ENCODE measurements at places on chromosomes 13 and 19. TPM values are rescaled to one million over a fixed set of nuclear protein-coding genes. Genes with fewer than 3 reads are reported as not detected.
A peak's percentile ranks its signal among the peaks of the same experiment; 100 is the strongest.

Gene GNG8
- not detected for polyA plus RNA-seq

Gene ZNF579
- polyA plus RNA-seq = 0.60 TPM

Gene RINL
- 22.1 TPM for polyA plus RNA-seq

Gene TEX26
- polyA plus RNA-seq = not detected

Gene ATP1A3
- 0.34 TPM for polyA plus RNA-seq

Gene ZNF726
- polyA plus RNA-seq = 2.4 TPM

Gene ATP4A
- polyA plus RNA-seq = not detected

Gene ONECUT3
- not detected for polyA plus RNA-seq

Gene PCP2
- polyA plus RNA-seq = not detected

DNA sequence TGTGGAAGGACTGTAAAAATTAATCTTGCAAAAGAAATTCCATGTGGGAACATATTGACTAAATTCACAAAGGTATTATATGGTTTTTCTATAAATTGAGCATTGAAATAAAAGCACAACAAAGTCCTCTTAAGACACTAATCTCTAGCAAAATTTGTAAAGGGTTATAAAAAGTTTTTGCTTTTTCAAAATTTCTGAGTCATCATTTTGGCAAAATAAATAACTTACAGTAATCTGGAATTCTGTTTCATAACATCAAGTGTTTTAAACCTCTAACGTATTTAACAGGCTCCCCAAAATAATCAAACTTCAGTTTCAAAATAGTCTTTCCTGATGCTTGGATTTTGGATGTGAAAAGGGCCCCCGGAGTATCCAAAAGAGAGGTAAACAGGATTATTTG, 26.0 kb downstream of the MED4 start:
- no peak overlapping the region for H3K27ac ChIP-seq
- no peaks in the 10 kb centered on the region for H3K27me3 ChIP-seq
- no peak overlapping the region for H3K4me3 ChIP-seq

DNA sequence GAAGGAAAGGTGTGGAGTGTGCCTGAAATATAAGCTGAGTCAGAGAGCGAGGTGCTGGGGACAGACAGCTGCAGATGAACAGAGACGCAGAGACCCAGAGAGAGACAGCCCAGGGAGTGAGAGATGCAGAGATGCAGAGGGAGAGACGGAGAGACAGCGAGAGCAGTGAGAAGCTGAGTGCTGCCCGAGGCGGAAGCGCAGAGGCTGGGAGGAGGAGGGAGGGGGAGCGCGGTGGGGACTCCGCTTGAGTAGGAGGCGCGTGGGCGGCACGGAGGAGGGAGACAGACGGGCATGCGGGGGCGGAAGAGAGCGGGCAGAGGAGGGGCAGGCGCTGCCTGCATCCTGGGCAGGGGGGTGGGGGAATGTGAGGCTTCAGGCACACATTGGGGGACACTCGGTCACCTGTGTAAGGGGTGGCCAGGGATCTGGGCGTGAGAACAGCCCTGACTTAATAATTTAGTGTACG, 25.7 kb downstream of the SLC8A2 start:
- peak overlapping the region; percentile 86 for H3K27ac ChIP-seq
- peaks cover 37% of the 10 kb centered on the region for H3K4me1 ChIP-seq
- peak; percentile 48 for DNase-seq
- H3K36me3 ChIP-seq = no peaks in the 10 kb centered on the region
- H3K4me3 ChIP-seq = peak overlapping the region; percentile 81
- peaks cover 93% of the 10 kb centered on the region for H3K27me3 ChIP-seq

GRCh38 chr13:35891507-35892441, 239.4 kb downstream of the DCLK1 start:
- no peak overlapping the region for H3K4me3 ChIP-seq
- H3K27me3 ChIP-seq = no peaks in the 10 kb centered on the region
- no peak overlapping the region for H3K27ac ChIP-seq
- no peaks in the 10 kb centered on the region for H3K4me1 ChIP-seq

DNA sequence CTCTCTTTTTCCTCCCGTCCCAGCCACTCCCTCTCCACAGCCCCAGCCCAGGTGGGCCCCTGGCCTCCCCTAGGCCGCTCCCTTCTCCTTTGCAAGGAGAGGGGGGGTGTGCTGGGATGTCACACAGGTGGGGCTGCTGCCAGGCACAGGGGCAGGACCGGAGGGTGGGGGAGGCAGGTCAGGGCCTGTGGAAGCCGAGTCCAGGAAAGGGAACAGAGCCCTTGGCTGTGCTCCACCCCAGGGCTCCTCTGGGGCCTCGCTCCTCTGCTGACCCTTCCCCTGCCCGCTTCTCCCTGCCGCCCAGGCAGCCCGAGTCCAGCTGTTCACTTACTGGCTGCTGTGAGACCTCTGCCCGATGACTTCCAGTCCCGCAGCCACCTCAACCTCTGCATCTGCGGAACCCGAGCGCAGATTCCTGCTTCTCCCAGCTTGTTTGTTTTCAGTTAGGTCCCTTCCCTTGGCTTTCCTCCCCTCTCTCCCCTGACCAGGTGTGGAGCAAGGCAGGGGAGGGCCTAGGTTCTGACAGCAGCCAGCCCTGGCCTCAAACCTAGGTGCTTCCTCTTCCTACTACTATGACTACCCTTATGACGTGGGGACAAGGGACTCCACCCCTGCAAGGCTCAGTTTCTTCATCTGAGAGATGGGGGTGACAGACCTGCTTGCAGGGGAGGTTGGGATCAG, 850 bp upstream of the KLK11 start:
- peaks cover 74% of the 10 kb centered on the region for H3K27me3 ChIP-seq
- H3K4me1 ChIP-seq = peaks cover 4% of the 10 kb centered on the region
- H3K4me3 ChIP-seq = no peak overlapping the region
- no peak for DNase-seq
- H3K36me3 ChIP-seq = peaks cover 22% of the 10 kb centered on the region
- H3K27ac ChIP-seq = no peak overlapping the region

DNA sequence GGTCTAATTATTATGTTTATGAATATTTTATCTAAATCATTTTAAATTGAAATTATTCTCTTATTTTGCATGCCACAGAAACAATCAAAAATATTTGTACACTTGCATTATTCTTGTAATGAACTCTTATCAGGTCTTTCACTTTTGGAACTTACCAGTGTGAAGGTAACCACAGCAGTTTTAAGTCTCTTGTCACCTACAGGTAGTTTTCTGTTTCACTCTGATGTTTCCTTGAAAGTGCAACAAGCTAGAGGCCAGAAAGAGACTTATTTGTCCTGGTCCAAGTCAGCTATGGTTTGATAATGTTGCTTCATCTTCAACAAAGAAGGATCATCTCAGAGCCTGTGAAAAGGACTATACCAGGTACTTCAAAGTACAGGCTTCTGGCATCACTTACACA, 133.4 kb upstream of the NBEA start:
- no peaks in the 10 kb centered on the region for H3K4me1 ChIP-seq
- peaks cover 12% of the 10 kb centered on the region for H3K36me3 ChIP-seq
- no peak overlapping the region for H3K4me3 ChIP-seq
- DNase-seq = no peak
- H3K27ac ChIP-seq = no peak overlapping the region
- no peaks in the 10 kb centered on the region for H3K27me3 ChIP-seq

GRCh38 chr13:114148521-114148855, 16.1 kb upstream of the RASA3 start:
- DNase-seq = peak; percentile 78
- H3K36me3 ChIP-seq = peaks cover 4% of the 10 kb centered on the region
- H3K27ac ChIP-seq = peak overlapping the region; percentile 94
- H3K27me3 ChIP-seq = peaks cover 4% of the 10 kb centered on the region

- DNase-seq = no peak
- no peaks in the 10 kb centered on the region for H3K36me3 ChIP-seq
- H3K4me1 ChIP-seq = no peaks in the 10 kb centered on the region
- peaks cover 10% of the 10 kb centered on the region for H3K27me3 ChIP-seq
- no peak overlapping the region for H3K4me3 ChIP-seq
These were observed 124.7 kb downstream of the RBM26 start for GRCh38 chr13:79281339-79281747.

DNA sequence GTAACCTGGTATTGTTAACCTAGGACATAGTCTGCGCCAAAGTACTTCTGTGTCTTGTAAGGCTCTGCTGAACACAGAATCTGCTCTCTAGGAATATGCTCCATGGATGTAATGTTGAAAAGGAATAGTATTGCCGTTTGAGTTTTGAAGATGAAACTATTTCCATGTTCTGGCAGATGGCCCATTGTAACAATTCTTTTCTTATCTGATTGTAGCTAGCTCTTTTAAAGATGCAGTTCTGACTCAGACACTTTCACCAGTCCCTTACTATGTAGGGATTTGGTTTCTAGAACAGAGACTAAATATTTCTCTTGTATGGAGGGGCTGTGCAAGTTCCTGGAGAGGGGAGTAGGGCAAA, 185.6 kb downstream of the MTUS2 start:
- H3K4me3 ChIP-seq = no peak overlapping the region
- peaks cover 47% of the 10 kb centered on the region for H3K27me3 ChIP-seq
- no peaks in the 10 kb centered on the region for H3K4me1 ChIP-seq
- no peaks in the 10 kb centered on the region for H3K36me3 ChIP-seq

DNA sequence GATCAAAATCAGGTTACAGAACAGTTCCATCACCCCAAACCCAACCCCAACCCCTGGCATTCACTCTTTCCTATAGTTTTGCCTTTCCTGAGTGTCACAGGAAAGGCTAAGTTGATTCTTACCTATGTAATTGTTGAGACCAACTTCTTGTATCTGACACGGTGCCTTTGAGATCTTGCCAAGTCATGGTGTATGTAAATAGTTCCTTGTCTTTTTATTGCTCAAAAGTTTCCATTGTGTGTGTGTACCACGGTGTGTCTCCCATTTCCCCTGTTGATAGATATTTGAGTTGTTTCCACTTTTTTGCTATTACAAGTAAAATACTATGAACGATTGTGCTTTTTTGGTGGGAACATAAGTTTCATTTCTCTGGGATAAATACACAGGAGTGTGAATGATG, 3.3 kb upstream of the IGFL2 start:
- no peaks in the 10 kb centered on the region for H3K36me3 ChIP-seq
- no peaks in the 10 kb centered on the region for H3K4me1 ChIP-seq
- no peak overlapping the region for H3K27ac ChIP-seq
- no peak for DNase-seq
- peaks cover 23% of the 10 kb centered on the region for H3K27me3 ChIP-seq

DNA sequence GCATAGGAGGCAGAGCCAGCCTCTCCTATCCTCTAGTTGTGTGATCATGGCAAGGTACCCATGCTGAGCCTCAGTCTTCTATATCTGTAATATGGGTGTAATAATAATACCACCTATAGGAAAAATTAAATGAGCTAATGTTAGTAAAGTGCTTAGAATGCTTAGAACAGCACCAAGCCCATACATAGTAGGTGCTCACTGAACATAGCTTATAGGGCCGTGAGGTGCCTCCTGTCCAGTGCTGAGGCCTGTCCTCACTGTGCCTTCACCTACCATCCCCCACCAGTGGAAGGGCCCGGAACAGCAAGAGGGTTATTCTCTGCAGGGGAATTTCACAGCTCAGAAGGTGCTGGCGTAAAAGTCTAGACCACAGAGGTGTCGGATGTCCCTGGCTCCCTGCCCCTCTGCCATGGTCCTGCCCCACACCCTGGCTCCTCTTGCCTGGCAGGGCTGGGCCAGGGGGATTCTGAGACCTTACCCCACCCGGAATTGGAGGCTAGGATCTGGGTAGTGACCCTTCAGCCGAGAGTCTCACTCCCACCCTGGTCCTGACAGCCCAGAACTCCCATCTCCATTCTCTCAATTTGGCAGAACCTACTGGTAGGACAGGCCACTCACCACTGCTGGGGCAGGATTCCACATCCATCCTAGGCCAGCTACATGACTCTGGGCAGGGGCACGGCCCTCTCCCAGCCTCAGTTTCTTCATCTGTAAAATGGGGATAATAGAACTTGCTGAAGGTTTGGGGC, 2.2 kb upstream of the SCN1B start:
- peaks cover 14% of the 10 kb centered on the region for H3K27me3 ChIP-seq
- H3K36me3 ChIP-seq = peaks cover 5% of the 10 kb centered on the region
- H3K27ac ChIP-seq = no peak overlapping the region
- no peak for DNase-seq
- no peak overlapping the region for H3K4me3 ChIP-seq
- H3K4me1 ChIP-seq = peaks cover 12% of the 10 kb centered on the region

GRCh38 chr13:74131227-74131626, 3.0 kb downstream of the KLF12 start:
- H3K4me1 ChIP-seq = peaks cover 44% of the 10 kb centered on the region
- no peak overlapping the region for H3K4me3 ChIP-seq
- no peak for DNase-seq

GRCh38 chr13:69857183-69857821, 250.3 kb upstream of the ATXN8OS start:
- H3K27ac ChIP-seq = no peak overlapping the region
- no peaks in the 10 kb centered on the region for H3K36me3 ChIP-seq
- peak; percentile 11 for DNase-seq
- H3K4me3 ChIP-seq = no peak overlapping the region
- no peaks in the 10 kb centered on the region for H3K27me3 ChIP-seq

DNA sequence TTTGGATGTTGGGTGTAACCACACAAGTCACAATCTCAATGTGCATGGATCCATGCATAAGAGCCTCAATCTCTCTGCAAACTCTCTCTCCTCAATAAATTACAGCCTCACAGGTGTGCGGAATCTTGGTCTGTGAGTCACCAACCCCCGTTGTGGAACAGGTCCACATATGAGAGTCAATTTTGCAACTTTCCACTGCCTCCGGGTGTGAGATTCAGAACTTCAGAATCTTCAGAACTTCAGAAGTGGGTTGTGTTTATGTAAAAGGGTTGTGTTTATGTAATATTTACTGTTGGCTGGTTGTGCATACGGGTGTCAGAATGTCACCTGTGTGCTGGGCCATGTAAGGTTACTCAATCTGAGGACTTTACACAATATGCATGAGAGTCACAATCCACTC, 46.3 kb upstream of the ZNF728 start:
- DNase-seq = no peak
- H3K4me3 ChIP-seq = no peak overlapping the region
- no peaks in the 10 kb centered on the region for H3K4me1 ChIP-seq
- no peaks in the 10 kb centered on the region for H3K36me3 ChIP-seq

GRCh38 chr13:30607908-30608307, 9.8 kb upstream of the USPL1 start:
- H3K27ac ChIP-seq = peak overlapping the region; percentile 83
- H3K4me3 ChIP-seq = no peak overlapping the region
- DNase-seq = peak; percentile 63
- H3K27me3 ChIP-seq = no peaks in the 10 kb centered on the region

GRCh38 chr19:33376423-33376822, 2.9 kb downstream of the CEBPG start:
- peak overlapping the region; percentile 14 for H3K27ac ChIP-seq
- H3K4me3 ChIP-seq = no peak overlapping the region
- peaks cover 53% of the 10 kb centered on the region for H3K4me1 ChIP-seq
- no peaks in the 10 kb centered on the region for H3K27me3 ChIP-seq
- peaks cover 7% of the 10 kb centered on the region for H3K36me3 ChIP-seq
